Amygdala (tissue), 56 donors: ENCODE measurements at places on chromosomes 4 and X.

DNA sequence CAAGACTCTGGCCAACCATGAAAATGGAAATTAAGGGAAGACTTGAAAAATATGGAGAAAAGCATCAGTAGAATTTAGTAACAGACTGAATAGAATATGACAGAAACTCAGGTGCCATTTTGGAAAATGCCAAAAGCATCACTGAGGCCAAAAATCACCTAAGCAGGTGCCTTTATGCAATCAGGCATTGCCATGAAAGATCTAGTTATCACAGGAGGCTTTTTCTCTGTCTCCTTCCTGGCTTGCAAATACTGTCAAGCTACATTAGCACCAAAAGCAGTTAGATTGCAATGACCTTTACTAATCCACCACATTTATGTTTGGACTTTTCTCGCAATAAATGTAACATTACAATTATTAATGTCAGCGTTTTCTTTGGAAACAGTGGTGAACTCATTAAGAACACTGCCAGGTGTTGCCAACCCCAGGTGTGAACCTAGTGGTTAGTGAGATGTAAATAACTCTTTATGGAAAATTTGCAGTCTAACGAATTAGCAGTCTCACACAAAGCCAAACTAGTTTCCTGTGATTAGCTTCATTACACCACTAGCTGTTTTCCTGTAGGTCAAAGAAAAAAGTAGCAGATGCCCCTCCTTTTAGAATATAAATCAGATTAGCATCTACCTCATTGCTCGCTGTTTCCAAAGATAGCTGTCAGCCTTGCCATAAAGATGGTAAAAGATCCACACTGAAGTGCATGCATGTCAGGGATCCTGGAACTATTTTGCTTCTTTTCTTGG lies 1568.4 kb upstream of the TENM3 start:
- no peak for DNase-seq

GRCh38 chr4:154640999-154641398 lies 28.5 kb upstream of the FGG start:
- no peak for DNase-seq

DNA sequence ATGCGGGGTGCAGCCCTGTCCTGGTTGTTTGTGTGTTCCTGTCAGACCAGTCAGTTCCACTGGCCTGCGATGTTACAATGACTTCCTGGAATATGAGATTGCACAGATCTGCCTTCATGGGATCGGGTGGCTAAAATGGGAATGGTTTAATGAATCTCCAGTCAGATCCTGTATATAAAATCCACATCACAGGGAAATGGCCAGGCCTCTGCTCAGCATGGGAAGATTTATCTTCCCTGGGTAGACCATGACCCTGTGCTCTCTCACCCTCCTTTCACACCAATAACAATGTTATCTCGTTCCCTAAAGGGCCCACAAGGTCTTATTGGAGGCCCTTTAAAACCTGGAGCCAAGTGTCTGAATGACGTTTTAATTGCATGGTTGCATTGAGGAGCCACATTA lies 307.4 kb downstream of the RAB28 start:
- no peak for DNase-seq

DNA sequence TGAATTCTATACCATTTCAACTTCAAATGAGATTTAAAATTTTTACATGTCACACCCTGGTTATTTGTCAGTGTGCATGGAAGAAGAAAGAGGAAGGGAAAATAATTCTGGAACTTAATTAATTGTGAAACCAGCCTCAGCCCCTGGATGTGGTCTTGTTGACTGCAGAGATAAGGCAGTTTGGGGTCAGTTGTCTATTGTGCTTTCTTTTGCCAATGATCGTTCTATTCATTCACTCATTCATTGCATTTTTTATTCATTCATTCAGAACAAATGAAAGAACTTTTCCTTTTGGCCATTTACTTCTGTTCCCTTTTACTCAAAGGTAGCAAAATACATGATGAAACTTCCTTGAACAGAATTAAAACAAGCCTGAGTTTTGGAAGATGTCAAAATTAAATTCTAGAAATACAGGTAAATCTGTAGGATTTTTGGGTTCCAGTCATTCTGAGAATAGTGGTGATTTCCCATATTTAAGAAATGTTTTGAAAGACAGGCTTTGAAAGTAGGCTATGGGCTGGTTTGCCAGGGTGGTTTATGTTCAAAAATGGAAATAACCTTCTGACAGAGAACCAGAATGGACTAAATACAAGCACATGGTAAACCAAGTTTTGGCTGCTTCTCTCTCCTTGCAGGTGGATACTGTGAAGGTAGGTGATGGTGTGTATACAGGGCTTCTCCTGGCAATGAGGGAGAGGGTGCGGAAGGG lies 35.7 kb downstream of the PARM1 start:
- DNase-seq: no peak

GRCh38 chr4:152579107-152579764 lies 43.3 kb upstream of the FBXW7 start:
- no peak for DNase-seq

GRCh38 chr4:180898305-180898704 lies 1344.9 kb upstream of the TENM3 start:
- DNase-seq: no peak

DNA sequence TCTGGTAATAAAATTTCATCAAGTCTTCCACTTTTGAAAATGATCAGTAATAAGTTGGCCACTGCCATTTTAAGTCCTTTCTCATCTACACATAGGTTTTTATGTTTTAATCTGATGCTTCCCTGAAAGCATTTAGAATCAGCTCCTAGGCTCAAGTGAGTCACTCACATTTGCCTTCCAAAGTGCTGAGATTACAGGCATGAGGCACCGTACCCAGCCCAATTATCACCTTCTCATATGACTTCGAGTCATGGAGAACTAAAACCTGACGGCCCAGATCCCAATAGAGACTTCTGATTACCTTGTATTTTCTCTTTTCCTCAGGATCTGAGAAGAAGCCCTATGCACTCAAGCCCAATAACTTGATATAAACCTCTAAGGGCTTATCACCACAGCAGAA lies 140.8 kb downstream of the OPHN1 start:
- DNase-seq: no peak

DNA sequence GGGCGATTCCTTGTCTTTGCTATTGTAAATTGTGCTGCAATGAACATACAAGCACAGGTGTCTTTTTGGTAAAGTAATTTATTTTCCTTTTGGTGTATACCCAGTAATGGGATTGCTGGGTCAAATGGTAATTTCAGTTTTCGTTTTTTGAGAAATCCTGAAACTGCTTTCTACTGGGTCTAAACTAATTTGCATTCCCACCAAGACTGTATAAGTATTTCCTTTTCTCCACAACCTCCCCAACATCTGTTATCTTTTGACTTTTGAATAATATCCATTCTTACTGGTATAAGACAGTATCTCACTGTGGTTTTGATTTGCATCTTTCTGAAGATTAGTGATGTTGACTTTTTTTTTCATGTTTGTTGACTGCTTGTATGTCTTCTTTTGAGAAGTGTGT lies 2506.0 kb downstream of the PCDH7 start:
- DNase-seq: no peak

DNA sequence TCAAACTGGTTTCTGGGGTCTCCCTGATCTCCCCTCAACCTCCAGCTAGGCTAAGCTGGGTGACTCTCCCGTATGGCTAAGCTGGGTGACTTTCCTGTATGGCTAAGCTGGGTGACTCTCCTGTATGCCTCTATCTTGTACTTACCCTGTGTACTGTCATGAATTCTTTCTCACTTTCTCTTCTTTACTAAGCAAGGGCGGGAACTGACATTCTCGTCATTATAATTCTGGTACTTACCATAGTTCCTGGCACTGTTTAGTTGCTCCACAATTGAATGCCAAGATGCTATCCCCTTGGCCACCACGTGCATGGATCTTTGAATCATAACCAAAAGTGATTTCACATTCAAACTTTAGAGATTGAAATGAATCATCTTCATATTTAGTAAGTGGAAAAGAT lies 8.8 kb downstream of the INTU start:
- DNase-seq: no peak

DNA sequence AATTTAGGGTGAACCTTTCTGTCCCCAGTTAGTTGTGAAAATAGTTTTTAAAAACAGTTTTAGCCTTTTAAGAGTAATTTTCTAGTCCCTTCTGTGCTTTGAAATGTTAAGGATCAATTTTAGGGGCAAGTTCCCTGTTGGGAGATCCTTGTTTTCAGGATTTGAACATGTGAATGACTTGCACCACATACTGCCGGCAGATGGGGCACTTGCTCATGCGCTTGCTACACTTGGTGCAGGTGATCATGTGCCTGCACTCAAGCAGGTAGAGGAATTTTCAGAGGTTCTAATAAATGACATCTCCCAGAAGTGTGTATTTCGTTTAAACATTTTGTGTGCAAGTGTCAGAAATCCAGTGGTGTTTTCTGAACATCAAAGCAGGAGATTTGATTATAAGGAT lies 195.9 kb downstream of the CHM start:
- no peak for DNase-seq

GRCh38 chr4:6751611-6752485 lies 30.7 kb upstream of the KIAA0232 start:
- no peak for DNase-seq

- DNase-seq: no peak
Measured at GRCh38 chrX:71958281-71958675, 47.6 kb downstream of the NHSL2 start.

DNA sequence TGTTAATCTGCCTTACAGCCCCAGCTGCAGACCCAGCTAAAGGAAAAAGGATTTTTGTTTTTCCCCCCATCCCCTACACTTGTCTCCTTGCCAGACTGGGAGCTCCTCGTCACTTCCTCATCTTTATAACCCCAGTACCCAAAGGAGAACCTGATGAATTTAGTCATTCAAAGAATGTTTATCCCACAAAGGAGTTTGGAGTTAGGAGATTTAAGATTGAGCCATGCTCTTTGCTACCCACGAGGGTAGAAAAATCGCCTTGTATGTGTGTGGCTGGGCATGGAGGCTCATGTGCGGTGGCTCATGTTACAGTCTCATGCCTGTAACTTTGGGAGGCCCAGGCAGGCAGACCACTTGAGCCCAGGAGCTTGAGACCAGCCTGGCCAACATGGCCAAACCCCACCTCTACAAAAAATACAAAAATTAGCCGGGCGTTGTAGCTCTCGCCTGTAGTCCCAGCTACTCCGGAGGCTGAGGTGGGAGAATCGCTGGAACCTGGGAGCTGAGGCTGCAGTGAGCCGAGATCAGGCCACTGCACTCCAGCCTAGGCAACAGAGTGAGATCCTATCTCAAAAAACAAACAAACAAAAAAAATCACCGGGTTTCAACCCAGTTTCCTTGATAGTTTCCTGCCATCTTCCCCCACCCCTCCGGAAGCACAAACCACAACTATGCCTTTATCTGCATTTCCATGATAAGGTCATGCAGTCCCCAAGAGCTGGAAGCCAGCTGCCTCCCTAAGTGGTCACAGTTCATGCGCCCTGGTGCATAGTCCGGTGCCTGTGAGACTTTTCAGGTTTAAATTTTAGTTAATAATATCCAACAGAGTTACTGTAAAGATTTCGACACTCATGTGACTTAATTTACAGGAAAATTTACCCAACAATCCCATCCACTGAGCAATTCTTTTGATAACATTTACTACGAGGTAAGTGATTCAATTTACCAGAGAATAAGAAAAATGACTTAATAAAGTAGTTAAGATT lies 1.5 kb downstream of the CFAP97 start:
- no peak for DNase-seq
